Fibroblast of skin of right quadriceps (primary cell): ENCODE measurements at places on chromosomes 3 and 15.

DNA sequence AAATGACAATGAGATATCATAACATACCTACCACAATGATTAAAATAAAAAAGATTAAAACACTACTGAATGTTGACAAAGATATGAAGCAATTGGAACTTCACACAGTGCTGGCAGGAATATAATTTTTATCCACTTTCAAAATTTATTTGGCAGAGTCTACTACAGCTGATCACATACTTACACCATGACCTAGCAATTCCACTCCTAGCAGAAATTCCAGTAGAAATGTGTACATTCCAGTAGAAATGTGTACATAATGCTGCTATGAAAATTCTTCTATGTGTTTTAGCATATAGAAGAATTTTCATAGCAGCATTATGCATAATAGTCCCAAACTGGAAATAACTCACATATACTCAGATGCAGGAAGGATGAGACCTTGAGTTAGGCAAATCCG is 43.5 kb downstream of the IFT57 start:
- DNase-seq = peak; percentile 73

DNA sequence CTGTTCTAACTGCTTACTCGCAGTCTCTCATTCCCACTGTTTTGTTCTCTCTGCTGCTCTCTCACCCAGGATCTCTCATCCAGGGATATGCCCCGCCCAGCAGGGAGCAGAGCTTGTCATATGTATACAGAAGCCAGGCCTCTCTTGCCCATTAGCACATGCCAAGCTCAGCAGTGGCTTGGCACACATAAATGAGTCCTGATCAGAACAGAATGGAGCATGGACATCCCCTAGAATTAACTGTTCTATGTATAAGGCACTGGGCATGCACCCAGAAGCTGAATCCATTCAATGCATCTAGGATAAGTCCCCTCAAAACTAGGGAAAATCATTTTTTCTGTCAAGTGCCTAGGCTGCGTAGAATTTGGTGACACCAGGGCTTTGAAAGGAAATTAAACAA is 61.6 kb downstream of the IGSF11 start:
- DNase-seq = no peak

- no peak for DNase-seq
Observed at GRCh38 chr15:48086133-48086532, 34.7 kb upstream of the SLC24A5 start.

GRCh38 chr3:63565220-63565619 is 87.3 kb upstream of the SNTN start:
- no peak for DNase-seq

GRCh38 chr3:4980229-4981203 is 1.3 kb downstream of the BHLHE40 start:
- DNase-seq = peak; percentile 91

DNA sequence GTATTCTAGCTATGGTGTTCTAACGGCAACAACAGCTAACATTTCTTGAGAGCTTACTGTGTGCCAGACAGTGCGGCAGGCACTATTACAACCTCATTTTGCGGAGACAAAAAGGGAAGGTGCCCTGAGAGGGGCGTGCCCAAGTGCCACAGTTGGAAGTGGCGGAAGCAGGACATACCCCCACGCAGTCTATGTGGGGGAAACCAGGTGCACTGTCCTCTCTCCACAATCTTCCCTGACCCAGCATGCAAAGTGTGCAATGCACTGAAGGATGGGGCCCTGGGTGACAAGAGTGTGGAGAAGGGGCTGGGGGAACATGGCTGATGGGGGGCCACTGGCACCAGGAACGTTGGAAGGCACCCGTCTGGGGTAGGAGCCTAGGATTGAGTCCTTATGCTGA is 8.6 kb downstream of the ANP32A start:
- DNase-seq = no peak

- no peak for DNase-seq
Observed at GRCh38 chr3:45599424-45599886, 4.9 kb downstream of the LIMD1 start.

- DNase-seq = no peak
Observed at GRCh38 chr3:197015790-197016736, 13.6 kb downstream of the MELTF start.

GRCh38 chr3:150248116-150248887 is 159.8 kb upstream of the TSC22D2 start:
- DNase-seq = peak; percentile 98

DNA sequence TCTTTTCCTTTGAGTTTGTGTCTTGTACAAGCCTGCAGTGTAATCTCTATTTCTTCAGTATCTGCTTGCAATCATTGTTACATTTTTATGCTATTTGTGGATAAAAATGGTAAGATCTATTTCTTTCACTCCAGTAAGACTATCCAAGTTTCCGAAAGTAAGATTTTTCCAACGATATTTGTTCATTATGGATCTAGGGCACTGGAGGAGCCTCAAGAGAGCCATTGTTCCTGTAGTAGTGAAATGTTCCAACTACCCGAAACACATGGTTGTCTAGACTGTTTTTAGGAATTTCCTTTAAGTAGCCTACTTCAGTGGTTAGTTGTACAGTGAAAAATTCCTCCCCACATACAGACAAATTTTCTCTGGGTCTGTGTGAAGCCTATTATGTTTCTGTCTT is 597.4 kb downstream of the RSL24D1 start:
- DNase-seq = no peak

GRCh38 chr3:10088256-10088655 is 19.8 kb downstream of the FANCD2OS start:
- DNase-seq = no peak

DNA sequence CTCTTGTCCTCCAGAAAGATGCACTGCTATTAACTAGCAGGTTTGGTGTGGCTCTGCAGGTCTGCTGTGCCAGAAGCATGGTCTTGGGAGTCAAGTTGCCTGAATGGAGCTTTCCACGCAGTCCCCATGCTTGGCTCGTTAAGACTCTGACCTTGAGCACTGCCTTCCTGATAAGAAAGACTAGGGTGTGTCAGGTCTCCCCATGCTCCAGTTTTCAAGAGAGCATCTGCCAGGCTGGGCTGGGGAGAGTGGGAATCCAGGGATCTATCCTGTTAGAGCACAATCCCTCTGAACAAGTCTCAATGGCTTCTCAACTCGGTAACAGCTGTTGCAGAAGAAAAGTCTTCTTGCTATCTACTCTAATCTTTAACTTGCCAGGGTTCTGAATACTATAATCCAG is 98.2 kb downstream of the TJP1 start:
- no peak for DNase-seq

DNA sequence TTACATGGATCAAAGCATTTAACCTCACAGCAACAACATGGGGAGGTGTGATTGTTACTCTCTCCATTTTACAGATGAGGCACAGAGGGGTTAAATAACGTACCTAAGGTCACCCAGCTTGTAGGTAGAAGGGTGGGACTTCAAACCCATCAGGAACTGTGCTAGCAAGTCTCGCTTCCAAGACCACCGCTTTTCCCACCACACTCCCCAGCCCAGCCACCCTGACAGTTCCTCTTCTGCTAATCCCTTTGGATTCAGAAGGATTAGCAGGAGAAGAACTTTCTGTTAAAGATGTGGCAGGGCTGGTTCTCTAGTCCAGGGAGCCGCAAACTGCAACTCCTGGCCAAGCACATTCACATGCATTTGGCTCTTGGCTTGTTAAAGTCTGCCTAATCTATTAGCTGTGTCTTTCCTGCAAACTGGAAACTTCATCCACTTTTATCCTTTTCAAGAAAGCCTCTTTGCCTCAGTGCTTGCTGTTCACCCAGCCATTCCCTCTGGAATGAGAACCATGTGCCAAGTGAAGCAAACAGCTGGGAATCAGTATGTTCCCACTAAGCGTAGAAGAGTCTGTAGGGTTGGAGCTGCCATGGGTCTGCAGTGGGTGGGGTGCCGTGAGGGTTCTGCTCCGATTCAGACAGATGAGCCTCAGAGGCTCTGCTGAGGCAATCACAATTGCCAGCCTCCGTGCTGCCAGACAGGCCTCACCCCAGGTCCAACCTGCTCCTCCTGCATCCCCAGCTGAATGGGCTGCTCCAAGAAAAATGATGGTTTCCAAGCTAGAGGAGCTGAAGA is 44.6 kb downstream of the POMGNT2 start:
- no peak for DNase-seq

- DNase-seq = no peak
Observed at GRCh38 chr3:48474619-48475018, 28.1 kb downstream of the ATRIP start.

- DNase-seq = no peak
Observed at GRCh38 chr3:31252216-31253185, 280.2 kb upstream of the STT3B start.

- DNase-seq = no peak
Observed at GRCh38 chr15:94250801-94251200, 19.4 kb downstream of the MCTP2 start.

GRCh38 chr15:58221591-58222241 is 83.5 kb downstream of the AQP9 start:
- no peak for DNase-seq

DNA sequence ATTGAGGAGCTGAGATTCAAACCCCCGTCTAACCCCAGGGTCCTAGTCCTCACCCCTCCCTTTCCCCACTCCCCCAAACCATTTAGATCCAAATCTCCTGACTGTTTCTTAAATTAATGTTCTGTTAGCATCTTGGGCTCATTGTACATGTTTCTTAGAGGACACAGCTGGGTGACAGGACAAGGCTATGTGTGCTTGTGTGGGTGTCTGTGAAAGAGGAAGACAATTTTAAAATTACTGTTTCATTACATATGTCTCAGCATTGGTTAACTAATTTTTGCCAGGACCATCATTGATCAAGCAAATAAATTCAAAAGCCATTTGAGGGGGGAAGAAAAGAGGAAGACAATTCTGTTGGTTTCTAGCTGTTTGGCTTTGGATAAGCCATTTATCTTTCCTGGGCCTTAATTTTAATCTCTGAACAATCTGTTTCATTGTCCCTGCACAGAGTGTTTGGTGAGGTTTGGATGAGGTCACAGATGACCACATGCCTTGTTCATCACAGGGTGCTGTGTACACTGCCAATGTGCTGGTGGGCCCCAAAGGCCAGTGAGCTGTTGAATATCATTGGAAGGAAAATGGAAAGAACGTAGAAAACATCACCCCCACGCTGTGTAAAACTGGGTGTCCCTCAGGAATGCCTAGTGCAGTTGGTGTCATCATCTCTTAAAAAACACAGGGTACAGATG is 51.9 kb downstream of the RPLP1 start:
- no peak for DNase-seq

DNA sequence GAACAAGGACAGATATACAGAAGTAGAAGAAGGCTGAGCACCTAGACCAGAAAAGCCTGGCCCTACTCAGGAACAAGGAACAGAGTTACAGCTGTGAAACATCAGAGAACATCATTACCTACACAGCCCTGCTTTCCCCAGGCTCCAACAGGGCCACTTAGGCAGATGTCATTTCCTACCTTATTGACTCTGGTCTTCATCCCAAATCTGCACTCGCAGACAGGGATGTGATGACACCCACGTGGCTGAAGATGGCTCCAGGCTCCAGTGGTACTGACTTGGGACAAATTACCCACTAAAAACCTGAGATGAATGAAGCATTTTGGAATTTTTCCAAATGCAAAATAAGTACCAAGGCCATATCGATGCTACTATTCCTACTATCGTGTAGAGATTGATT is 18.0 kb upstream of the SSUH2 start:
- DNase-seq = no peak

- no peak for DNase-seq
Observed at GRCh38 chr15:74611341-74611740, 4.3 kb upstream of the CLK3 start.

- DNase-seq = no peak
Observed at GRCh38 chr3:87792534-87793336, 266.1 kb downstream of the CGGBP1 start.

GRCh38 chr15:48145923-48146322 is 25.1 kb downstream of the SLC24A5 start:
- peak; percentile 6 for DNase-seq

- no peak for DNase-seq
Observed at GRCh38 chr3:30665539-30665938, 59.1 kb downstream of the TGFBR2 start.

GRCh38 chr3:134323966-134324962 is 50.0 kb downstream of the AMOTL2 start:
- DNase-seq = no peak

DNA sequence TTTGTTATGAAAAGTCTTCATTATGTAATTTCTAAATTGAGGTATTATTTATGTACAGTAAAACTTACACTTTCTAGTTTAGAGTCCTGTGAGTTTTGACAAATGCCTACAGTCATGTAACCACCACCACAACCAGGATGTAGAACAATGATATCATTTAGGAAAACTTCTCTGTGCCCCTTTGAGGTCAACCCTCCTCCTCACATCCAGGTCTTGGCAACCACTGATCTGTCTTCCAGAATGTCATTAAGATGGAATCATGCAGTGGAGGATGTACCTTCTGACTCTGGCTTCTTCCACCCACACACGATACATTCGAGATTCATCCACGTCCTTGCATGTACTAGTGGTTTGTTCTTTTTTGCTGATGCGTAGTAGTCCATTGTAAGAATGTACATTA is 23.2 kb downstream of the MINAR1 start:
- DNase-seq = peak; percentile 21

GRCh38 chr3:82685761-82686160 is 924.3 kb upstream of the GBE1 start:
- DNase-seq = peak; percentile 3

DNA sequence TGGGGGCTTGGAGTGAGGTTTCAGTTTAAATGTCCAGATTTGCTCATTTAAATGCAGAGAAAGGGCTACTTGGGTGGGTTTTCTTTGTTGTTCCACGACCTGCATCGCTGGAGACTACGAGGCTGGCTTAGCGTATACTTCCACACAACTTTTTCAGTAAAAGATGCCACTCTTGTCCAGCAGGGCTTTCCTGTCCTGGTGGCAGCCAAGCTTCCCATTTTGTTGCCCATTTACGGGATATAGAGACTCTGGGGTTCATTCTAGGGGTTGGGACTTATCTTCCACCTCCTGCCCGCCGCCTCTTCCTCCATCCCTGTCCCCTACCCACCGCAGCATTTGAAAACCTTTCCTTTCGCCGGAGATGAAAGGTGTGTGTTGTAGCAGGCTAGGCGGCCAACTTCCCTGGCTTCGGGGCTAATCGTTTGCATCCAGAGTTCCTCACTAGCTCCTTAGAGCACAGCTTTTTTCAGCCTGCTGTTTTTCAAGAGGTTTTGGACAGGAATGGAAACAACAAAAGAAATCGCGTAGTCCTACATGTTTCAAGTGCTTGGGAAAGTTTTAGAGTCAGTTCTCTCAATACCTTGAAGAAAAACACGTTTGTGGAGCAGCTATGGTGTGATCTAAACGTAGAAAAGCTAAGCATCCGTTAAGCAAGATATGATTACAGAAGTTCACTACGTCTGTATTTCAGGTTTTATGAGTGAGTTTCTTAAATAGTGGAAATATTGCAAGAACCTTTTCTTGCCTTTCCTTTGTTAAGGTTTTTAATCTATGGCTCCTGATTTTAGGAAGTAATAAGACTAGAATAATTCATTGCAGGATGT is 843 bp downstream of the CHRNA5 start:
- DNase-seq = peak; percentile 14

DNA sequence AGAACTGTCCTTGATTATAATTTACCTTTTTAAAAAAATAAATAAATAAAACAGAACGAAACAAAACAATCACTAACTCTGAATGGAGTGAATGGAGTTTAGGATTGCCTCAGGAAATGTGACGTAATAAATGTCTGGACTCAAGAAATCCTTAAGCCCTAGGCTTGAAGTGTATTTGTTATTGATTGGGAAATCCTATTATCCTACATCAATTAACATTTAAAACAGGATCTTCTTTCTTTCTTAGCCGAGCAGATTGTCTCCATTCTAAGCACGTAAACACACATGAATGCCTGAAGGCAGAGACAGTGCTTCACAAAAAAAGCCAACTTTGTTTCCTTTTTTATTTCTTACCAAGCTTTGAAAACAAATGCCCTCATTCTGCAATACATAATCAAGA is 33.4 kb downstream of the KAT2B start:
- DNase-seq = no peak

- DNase-seq = no peak
Observed at GRCh38 chr3:134342259-134342658, 32.0 kb downstream of the AMOTL2 start.
